ENCODE measurements at places on chromosomes 11 and 22.

- DNase-seq = peak; percentile 60
These were observed 1098.6 kb upstream of the CCDC90B start for GRCh38 chr11:84384731-84385130.

GRCh38 chr11:25981998-25982397 lies 349.9 kb upstream of the ANO3 start:
- DNase-seq = no peak

- DNase-seq = no peak
These were observed 20.5 kb upstream of the HEPHL1 start for GRCh38 chr11:94000659-94001058.

GRCh38 chr11:122319691-122320620 lies 203.9 kb upstream of the BLID start:
- no peak for DNase-seq

- no peak for DNase-seq
These were observed 18.9 kb downstream of the LGR4 start for GRCh38 chr11:27453701-27454100.

- peak; percentile 13 for DNase-seq
These were observed 44.8 kb upstream of the OR9Q1 start for GRCh38 chr11:57978686-57979531.

GRCh38 chr11:1118755-1119603 lies 38.8 kb upstream of the MUC5AC start:
- DNase-seq = no peak

All from Caco-2 (cell line).